ENCODE measurements at places on chromosomes 7 and 10.

DNA sequence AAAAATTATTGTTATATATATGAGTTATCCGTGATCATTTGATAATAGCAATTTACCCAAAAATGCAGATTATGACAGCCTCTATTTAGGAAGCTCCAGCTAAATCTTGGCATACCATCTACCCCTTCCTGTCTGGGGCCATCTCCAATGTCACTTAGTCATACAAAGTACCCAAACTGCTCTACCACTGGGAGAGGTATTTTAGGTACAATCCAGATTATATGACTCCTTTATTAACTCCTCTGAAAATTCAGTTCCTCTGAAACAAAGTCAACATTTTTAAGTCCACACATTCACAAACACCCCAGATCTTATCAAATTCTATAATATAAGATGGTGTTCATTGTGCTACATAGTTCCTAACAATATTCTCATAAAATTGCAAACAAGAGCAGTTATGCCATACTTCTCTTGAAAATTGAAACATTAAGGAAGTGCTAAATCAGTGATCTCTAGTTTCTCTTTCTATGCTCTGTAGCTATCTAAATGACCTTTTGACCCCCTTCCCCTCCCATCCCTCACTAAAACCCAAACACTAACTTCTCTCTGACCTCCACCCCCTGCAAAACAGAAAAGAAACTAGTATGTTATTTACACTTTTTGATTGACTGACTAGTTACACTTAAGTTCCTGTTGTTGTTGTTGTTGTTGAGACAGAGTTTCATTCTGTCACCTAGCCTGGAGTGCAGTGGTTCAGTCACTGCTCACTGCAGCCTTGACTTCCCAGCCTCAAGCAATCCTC, 16.4 kb downstream of the HOXA1 start:
- DNase-seq = no peak

- no peak for DNase-seq
These were observed 84.5 kb upstream of the ETV1 start for GRCh38 chr7:14073988-14074387.

DNA sequence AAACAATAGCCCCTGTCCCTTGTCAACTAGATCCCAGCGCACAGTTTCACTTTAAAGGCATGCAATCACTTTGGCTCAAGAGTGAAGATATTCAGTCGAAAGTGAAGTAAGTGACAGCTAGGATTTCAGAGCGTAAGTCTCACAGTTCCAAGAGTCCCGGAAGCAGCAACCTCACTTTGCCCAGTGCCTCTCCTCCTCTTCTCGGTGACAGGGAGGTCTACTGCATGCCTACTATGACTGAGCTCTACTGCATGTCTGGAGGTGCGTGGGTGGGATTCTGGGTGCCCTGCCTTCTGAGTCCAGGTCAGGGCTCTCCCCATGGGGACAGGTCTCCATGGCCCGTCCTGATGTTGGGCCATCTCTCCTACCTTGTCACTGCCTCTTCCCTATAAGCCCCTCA, 17.0 kb downstream of the PRKCQ start:
- no peak for DNase-seq

GRCh38 chr10:89073719-89074118, 83.1 kb downstream of the FAS start:
- no peak for DNase-seq

- DNase-seq = no peak
These were observed 39.9 kb downstream of the RALA start for GRCh38 chr7:39663263-39663662.

DNA sequence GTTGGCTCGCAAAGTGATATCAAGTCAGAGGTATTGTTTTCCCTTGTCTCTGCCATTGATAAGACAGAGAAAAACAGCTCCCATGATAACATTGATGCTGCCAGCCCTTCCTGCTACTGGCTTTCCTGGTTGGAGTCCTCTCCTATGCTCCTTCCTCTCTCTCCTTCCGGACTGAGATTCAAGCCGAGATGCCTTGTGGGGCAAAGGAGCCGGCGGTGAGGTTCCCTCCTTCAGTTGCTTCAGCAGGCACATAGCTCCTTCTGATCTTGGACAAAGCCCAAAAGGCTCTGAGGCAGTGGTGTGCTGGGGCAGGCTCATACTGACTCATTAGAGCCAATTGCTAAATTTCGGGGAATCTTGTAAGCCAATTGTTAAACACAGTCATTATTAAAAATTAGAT, 8.8 kb upstream of the ZCCHC24 start:
- DNase-seq = no peak

DNA sequence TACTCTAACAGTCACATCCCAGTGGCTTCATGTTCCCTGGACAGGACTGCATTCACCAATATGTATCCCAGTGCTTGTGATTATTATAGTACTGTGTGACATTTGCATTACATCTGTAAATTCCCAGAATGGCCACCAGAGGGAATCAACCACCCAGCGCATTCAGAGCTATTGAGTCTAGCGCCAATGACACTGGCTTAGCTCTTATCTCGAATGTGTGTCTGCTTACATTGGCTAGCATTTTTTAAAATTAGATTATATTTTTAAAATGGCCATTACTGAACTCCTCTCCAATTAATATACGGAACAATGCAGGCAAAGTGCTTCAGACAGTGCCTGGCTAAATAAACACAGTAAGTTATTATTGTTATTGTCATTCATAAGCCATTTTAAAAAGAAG, 36.3 kb downstream of the TRIL start:
- DNase-seq = no peak

GRCh38 chr7:54827734-54828133, 68.7 kb upstream of the SEC61G start:
- no peak for DNase-seq

- DNase-seq = no peak
These were observed 80.4 kb upstream of the MGMT start for GRCh38 chr10:129386415-129387257.

DNA sequence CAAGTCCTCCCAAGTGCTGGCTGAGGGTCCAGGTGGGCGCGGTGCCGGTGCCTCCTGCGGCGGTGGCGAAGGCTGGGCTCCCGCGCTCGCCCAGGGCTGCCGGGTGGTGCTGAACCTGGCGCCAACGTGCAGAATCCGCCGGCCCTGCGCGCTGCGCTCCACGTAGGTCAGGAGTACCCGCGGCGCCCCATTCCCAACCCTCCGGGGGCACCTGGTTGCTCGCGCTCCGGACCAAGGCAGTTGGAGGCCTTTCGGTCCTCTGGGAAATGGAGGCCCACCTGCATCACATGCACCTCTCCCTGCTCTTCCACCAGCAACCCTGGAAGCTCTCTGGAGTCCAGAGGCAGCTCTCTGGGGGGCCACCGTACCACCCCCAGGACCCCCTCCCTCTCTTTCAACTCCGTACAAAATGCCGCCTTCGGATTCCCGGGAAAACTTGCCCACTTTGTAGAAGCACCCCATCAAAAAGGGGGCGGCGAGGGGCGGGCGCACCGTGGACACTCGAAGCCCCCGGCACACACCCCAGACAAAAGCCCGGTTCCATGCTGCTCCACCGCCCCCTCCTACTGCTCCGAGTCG, 745 bp downstream of the SLC16A9 start:
- DNase-seq = no peak

GRCh38 chr7:36605261-36606051, 118.8 kb downstream of the AOAH start:
- no peak for DNase-seq

GRCh38 chr7:52100-52499, 140.3 kb upstream of the FAM20C start:
- no peak for DNase-seq

GRCh38 chr7:155780884-155781283, 31.4 kb downstream of the SHH start:
- no peak for DNase-seq

All from effector memory CD4-positive, alpha-beta T cell (primary cell).